C1 segment of cervical spinal cord (tissue), 14 donors: ENCODE measurements at places on chromosomes 5 and 9.

GRCh38 chr5:141003031-141003430 lies 36.8 kb downstream of the PCDHAC2 start:
- no peak for DNase-seq

- no peak for DNase-seq
Measured at GRCh38 chr5:39934830-39935229, 510.1 kb upstream of the DAB2 start.

- DNase-seq: no peak
Measured at GRCh38 chr5:93574491-93575305, 6.3 kb downstream of the NR2F1-AS1 start.

GRCh38 chr5:93583768-93584595 lies 960 bp downstream of the NR2F1 start:
- DNase-seq: no peak

GRCh38 chr5:41670854-41671479 lies 160.6 kb upstream of the PLCXD3 start:
- DNase-seq: no peak

GRCh38 chr9:89677702-89678395 lies 73.0 kb downstream of the GADD45G start:
- no peak for DNase-seq

- DNase-seq: no peak
Measured at GRCh38 chr5:139787257-139787567, 8.4 kb upstream of the PSD2 start.

DNA sequence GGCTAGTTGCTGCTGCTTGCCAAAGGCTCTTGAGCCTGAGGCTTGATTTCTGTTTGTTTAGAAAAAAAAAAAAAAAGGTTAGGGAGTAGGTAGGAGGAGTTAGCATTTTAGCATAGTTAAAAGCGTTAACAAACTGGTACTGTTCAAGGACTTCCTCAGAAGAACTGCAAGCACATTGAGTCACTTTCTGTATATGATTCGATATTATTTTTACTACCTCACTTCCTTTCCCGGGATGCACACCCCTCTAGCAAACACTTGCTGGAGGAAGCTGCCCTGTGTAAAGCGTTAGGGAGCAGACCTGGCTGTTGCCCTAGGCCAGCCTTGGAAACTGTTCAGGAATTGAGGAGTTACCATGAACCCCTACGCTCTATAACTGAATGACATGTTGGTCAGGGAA lies 15.7 kb upstream of the CEP120 start:
- DNase-seq: no peak

DNA sequence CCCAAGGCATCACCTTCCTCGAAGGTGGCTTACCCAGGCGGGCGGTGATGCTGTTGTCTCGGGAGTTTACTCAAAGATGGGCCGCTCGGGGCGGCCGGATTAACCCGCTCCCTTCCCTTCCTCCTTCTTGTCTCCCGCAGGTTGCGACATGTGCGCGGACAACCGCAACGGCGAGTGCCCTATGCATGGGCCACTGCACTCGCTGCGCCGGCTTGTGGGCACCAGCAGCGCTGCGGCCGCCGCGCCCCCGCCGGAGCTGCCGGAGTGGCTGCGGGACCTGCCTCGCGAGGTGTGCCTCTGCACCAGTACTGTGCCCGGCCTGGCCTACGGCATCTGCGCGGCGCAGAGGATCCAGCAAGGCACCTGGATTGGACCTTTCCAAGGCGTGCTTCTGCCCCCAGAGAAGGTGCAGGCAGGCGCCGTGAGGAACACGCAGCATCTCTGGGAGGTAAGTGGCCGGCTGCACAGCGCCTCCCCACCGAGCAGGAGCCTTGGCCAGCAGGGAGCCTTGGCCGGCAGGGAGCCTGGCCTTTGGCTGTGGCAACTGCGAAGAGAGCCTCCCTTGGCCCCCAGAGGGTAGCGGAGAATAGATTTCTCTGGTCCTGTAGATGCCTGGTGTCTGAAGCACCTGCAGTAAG lies 10.6 kb downstream of the PRDM6 start:
- DNase-seq: no peak

- peak; percentile 2 for DNase-seq
Measured at GRCh38 chr5:16934123-16934522, 2.0 kb downstream of the MYO10 start.

- DNase-seq: no peak
Measured at GRCh38 chr9:23830929-23831730, 5.1 kb upstream of the ELAVL2 start.

DNA sequence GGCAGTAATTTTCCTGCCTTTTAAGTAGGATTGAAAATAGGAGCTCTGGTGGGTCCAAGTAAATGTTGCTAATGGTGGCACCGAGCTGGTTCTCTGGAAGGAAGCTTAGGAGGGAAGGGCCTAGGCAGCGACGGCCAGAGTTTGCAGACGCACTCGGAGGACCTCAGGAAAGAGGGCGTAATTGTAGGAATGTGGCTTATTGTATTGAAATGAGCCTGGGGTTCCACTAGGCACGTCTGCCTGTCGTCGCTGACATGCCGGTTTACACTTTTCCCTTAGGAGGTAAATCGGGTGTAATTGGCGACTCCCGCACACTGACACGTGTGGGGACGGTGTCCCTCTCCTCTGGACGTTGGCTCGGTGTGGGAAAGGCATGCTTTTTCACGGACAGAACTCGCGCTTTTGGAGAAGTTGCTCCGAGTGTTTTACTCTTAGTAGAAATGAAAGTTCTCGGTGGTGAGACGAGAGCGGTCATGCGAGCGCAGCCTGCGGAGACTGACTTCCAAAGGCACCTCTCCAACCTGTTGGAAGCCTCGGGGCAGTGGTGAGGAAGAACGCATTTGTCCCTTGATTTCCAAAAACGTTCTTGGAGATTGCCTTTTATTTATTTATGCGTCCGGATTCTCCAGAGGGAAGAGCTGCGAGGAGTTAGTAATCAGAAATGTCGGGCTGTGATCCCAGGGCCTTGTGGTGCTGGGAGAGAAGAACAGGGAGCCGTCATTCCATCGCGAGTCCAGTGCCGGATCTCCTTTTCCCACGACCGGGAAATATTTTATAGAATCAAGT lies 1.3 kb downstream of the NR4A3 start:
- DNase-seq: peak; percentile 33

GRCh38 chr5:137743031-137743640 lies 7.2 kb upstream of the KLHL3 start:
- DNase-seq: peak; percentile 73

- no peak for DNase-seq
Measured at GRCh38 chr9:81718244-81718643, 28.9 kb upstream of the TLE1 start.

DNA sequence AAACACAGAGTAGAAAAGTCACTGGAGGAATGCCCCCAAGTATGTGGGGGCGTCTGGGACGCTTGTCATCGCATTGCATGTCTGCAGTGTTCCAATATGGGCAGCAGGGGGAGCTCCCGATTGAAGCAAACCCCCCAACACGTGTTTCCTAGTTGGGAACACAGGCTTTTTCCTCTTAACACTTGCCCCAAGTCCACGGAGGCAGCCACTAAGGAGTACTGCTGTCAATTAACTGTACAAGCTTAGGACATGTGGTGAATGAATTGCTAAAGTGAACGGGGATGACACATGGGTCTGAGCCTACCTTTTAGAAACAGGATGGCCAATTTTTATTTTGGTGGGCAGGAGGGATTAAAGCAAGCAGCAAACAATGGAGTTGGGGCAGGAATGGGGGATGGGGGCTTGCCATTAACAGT lies 2.2 kb downstream of the GABRB2 start:
- no peak for DNase-seq

DNA sequence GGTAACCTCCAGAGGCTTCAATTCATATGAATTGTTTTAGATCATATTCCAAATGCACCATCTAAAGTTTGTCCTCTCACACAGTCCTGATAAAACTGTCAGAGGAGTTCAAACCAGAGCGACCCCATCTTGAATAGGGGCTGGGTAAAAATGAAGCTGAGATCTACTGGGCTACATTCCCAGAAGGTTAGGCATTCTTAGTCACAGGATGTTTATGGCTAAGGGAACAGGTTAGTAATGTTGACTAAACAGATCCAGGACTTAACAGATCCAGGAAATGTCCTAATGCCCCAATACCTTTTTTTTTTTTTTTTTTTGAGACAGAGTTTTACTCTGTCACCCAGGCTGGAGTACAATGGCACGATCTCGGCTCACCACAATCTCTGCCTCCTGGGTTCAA lies 192.6 kb upstream of the PRDM9 start:
- DNase-seq: no peak

GRCh38 chr5:138569782-138570181 lies 5.4 kb downstream of the HSPA9 start:
- DNase-seq: no peak

GRCh38 chr5:173454736-173455598 lies 126.8 kb upstream of the STC2 start:
- DNase-seq: no peak

- DNase-seq: peak; percentile 78
Measured at GRCh38 chr9:70411121-70411929, 3.1 kb downstream of the KLF9 start.

- DNase-seq: no peak
Measured at GRCh38 chr5:151060742-151061141, 20.1 kb downstream of the TNIP1 start.

GRCh38 chr5:107247427-107247826 lies 423.3 kb downstream of the EFNA5 start:
- DNase-seq: no peak

- DNase-seq: no peak
Measured at GRCh38 chr5:141657937-141658545, 6.8 kb upstream of the FCHSD1 start.

DNA sequence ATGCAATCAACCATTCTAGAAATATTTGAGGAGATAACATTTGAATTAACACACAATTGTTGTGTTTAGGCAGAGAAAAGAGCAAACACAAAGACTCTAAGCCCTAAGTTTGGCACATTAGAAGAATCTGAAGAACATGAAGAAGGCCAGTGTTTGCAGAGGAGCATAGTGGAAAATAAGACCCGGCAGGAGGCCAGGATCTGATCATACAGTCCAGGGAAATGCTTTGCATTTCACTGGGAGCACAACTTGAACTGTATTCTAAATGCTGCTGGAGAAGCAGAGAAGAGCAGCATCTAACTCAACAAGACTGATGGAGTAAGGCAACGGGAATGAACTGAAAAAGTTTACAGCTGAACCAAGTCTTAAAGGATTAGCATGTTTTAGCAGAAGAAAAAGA lies 463.4 kb downstream of the ZNF608 start:
- no peak for DNase-seq

DNA sequence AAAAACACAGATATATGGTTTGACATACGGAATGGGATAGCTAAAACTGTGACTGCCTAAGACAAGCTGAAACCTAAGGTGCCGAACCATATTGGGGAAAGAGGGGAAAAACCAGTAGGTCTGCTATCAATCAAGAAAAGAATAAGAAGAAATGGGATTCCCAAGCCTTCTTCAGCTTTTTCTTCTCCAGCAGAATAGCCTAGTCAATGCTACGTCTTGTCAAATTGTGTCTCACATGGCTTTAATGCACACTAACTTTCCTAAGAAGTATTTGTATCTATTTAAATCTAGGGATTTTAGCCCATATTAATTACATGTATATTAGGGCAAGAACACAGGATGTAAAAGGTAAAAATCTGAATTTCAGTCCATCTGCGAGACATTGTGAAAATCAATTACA lies 797 bp upstream of the FBXO38 start:
- DNase-seq: peak; percentile 54

DNA sequence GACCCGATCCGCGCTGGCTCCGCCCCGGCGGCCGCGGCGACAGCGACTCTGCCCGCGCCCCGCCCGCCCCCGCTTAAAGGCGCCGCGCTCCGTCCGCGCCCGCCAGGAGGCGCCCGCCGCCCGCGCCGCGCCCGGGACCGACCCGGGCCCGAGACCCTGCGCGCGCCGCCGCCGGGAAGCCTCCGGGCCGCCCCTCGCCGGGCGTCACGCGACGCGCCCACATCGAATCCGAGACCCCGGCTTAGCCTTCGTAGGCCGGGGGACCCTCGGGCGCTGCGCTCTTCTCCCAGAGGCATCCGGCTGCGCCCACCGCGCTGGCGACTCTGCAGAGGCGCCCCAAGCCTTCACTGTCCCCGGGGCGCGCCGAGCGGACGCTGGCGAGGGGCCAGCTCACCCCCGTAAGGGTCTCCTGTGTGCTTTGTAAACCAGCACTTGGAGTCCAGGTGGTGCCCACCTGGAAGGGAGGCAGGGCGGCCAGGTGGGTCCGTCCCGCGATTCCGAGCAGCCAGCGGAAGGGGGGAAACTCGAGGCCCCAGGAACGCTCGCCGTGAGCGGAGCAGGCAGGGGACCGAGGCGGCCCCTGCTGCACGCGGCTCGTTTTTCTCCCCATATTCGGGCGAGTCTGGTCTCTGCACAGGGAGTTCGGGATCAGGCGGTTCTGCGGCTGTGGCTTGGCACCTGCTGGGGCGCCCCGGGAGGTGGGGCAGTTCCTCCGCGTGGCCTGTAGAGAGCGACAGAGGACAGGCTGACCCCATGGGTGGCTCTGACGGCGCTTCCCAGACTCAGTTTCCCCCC lies 423 bp upstream of the ABCA2 start:
- DNase-seq: peak; percentile 68

DNA sequence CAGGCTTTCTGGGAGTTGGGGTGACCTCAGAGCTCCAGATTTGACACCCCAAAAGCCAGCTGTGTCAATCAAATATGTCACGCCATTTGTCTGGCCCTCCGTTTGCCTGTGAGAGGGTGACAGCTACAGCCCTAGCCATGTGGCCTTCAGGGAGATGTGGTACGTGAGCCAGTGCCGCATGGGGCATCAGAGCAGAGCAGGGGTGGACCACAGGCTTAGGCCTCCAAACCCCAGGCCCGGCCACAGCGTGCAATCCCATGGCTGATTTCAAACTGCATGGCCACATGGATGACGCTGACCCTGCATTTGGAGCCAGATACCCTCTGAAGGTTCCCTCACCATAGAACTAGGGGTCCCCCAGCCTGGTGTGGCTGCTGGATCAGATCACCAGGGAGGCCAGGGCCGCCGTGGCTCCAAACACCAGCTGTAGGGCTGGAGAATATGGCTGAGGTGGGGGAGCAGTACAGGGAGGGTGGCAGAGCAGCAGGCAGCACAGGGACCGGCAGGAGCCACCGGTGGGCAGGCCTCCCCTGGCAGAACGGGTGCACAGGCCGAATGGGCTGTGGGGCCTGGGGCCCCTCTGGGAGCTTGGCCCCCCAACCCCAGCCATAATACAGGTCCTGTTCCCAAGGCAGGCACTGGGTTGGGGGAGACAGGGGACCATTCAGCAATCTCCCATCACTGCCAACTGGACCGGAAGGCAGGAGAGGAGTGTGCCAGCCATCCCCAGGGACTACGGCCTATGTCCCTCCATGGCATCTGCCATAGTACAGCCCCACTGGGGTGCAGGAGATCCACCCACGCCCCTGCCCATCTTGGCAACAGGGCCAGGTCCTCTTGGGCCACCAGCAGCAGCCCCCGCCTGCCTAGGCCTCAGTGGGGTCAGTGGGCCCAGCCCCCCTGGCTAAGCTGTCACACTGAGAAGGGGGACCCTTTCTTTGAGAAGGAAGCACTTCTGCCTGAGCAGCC lies 1.5 kb downstream of the SAPCD2 start:
- DNase-seq: no peak

DNA sequence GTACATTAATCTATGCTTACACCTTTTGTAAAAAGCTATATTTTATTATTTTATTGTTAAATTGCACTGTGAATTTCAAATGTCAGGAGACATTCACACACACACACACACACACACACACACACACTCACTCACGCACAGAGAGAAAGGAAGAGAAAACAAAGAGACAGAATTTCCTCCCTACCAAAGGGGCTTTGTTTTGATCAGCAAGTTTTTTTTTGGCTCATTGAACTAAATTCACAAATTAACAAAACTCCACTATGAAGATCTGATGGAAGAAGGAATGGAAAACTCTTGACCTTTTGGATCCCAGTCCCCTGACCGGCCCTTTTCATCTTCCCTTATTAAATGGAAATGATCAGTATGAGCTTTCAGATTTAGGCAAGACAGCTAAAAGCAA lies 161.2 kb downstream of the PDE4D start:
- no peak for DNase-seq

GRCh38 chr5:36571401-36572042 lies 34.9 kb upstream of the SLC1A3 start:
- no peak for DNase-seq
